ENCODE measurements at places on chromosomes 5 and 9. TPM values are rescaled to one million over a fixed set of nuclear protein-coding genes. Genes with fewer than 3 reads are reported as not detected.
A peak's percentile ranks its signal among the peaks of the same experiment; 100 is the strongest.

GRCh38 chr5:124185716-124186115 is 560.7 kb downstream of the ZNF608 start:
- DNase-seq, result no peak

- DNase-seq, result peak; percentile 1
These were observed 410.1 kb downstream of the MAT2B start for GRCh38 chr5:163915481-163915961.

GRCh38 chr5:55868846-55869245 is 17.7 kb downstream of the IL31RA start:
- peak; percentile 71 for DNase-seq

TAF11L10 gene
- not detected for total RNA-seq

DND1 gene
- total RNA-seq, result 2.8 TPM

PCDHGA11 gene
- 2.3 TPM for total RNA-seq
